ENCODE measurements at places on chromosomes 7 and 10.

GRCh38 chr10:98463976-98464754 lies 17.4 kb upstream of the HPS1 start:
- no peak for DNase-seq

DNA sequence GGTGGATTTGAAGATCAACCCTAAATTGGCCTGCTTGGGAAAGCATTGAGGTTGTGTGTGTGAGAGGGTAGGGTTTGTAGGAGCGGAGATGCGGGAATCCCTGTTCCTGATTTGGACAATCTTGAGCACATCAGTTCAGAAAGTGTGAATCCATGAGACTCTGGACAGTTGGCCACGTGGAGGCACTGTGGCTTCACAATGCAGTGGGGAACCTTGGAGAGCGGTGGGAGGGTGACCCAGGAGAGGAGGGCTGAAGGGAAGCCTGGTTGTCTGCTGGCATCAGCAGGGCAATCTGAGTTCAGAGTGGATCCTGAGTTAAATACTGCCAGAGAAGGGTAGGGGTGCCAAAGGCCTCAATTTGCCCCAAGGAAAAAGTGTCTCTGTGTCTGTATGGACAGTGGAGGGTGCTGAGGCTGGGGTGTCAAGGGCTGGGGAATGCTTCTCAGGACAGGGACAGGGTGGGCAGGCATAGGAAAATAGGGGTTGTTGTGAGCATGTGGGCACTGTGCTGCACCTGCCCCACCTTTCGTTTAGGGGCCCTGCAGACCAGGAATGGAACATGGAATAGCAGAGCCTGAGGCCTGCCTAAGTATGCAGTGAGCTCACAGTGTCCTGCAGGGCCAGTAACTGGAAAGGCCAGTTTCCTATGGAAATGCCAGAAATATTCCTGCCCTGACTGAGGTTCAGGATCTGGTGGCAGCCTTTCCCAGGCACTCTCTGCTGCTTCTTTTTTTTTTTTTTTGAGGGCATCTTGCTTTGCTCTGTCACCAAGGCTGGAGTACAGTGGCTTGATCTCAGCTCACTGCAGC lies 162.9 kb upstream of the PRSS58 start:
- no peak for DNase-seq

- DNase-seq: no peak
Measured at GRCh38 chr7:136665878-136666509, 202.5 kb upstream of the CHRM2 start.

- DNase-seq: no peak
Measured at GRCh38 chr7:111919631-111920179, 286.5 kb downstream of the DOCK4 start.

DNA sequence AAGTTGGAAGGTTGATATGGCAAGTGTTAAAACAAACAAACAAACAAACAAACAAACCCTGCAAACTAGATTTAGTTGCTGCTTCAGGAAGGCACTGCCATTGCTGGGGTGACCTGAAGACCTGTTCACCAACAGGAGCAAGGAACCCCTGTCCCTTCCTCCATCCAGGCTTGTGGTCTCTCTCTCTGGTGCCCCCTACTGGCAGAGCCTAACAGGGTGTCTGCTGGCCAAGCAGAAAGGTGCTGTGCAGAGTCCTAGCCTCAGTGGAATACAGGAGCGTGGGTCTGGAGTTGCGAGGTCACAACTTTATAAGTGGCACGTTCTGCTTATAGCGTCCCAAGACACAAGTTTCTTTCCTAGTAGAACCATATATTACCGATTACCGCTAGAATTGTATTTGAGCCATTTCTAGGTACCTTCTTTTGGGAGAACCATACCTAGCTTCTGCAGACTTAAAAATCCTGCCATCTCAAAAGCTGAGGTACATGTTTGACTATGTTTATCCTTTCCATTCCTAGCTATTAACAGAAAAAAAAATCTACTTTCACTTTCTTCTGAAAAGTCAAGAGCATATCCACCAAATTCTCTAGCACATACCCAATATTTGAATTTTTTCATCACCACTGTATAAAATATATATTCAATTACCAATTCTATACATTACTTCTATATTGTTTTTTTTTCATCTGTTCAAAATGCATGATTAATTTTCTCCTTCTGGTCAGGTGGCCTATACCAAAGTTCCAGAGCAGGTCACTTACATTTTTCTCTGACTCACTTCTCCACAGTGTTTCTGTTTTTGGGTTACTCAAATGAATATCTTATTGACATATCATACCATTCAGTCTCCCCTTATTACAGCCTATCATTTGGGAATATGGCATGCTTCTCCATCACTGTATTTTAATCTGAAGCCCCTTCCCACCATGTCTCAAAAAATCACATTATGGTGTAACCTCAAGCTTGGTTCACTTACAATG lies 29.1 kb upstream of the CALD1 start:
- DNase-seq: peak; percentile 41

GRCh38 chr7:151832138-151832537 lies 44.8 kb downstream of the PRKAG2 start:
- DNase-seq: no peak

- no peak for DNase-seq
Measured at GRCh38 chr7:19984231-19984632, 210.8 kb upstream of the TMEM196 start.

GRCh38 chr7:125746510-125746909 lies 816.9 kb upstream of the POT1 start:
- DNase-seq: no peak

- no peak for DNase-seq
Measured at GRCh38 chr7:8823486-8823885, 390.1 kb downstream of the NXPH1 start.

DNA sequence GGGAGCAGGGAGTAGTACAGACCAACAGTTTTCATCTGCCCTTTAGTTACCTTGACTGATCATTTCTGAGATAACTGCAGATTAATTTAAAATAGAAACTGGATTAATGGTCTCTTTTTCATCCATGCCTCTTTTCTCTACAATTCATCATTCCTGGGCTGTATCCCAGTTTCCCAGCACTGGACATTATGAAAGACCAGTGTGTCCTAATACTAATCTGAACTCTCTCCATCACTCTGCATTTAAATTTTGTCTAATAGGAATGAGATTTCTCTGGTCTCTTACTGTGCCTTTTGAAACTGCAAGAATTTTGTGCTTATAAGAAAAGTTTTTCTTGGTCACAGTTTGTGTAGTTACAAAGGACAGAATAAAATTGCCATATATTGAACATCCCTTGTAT lies 12.7 kb downstream of the PLEKHA8 start:
- no peak for DNase-seq

DNA sequence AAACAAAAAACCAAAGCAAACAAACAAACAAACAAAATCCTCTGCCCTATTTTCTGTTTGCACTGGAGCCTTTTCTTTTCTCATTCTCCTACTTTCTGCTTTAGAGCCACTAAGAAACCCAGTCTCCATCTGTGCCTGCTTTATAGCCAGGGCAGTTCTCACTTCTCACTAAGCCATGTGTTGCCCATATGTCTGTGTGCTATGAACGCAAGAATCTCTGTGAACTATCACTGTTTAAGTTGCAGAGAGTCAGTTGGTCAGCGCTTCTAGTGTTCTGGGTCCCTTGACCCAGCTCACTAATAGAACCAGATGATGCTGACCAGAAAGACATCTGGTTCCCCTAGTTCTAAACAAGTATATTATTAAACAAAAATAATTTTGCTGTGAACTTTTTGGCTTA lies 81.4 kb downstream of the FAM185A start:
- no peak for DNase-seq

GRCh38 chr10:124152139-124153022 lies 59.0 kb upstream of the CHST15 start:
- DNase-seq: no peak

GRCh38 chr10:130557181-130557845 lies 421.1 kb downstream of the GLRX3 start:
- DNase-seq: no peak

GRCh38 chr7:6271694-6272440 lies 557 bp downstream of the CYTH3 start:
- no peak for DNase-seq

GRCh38 chr7:57404343-57404966 lies 45.5 kb upstream of the ZNF716 start:
- DNase-seq: no peak

DNA sequence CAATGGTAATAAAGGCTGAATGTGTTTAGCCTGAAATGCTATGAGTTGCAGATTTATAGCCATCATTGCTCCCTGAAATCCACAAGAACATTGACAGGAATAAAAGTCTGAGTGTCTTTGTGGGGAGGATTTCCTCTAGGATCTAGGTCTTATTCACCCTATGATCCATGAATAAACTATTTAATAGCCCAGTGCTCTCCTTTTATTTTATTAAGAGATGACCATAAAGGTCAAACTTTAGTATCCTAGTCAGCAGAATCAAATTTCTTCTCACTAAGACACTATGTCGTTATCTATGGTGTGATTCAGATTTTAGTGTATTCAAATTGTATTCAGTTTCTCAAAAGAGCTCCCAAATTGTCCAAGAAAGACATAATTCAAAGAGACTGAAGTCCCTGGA lies 67.8 kb upstream of the AKR1E2 start:
- no peak for DNase-seq

DNA sequence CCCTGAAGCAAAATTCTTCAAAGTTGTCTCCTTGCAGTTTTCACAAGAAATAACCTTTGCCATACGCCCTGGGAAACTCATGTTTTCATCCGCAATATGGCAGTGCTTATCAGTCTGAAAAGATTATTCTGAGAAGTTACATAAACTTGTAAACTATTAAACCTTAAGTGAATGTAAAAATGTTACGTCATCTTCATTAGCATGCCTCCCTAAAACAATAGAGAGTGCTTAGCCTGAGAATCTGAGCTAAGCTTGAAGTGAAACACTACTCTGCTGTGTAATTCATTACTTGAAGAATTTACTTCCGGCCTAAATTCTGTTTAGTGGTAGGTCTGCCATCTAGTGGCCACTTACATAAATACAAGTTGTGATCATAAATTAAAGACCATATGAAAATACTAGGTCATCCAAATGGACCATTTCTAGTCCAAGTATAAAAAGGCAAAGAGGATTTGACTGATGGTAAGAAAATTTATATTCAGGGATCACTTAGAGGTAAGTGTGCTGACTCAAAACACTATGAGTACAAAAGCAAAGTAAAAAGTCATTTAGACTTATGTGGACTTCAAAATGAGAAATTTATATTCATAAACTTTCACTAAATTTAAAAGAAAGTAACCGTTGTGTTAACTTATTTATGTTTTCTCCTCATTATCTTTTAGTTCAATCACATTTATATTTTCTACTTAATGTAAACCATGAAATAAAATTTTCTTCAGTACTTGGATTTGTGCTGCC lies 745.1 kb upstream of the LRRTM3 start:
- no peak for DNase-seq

GRCh38 chr7:84477786-84478478 lies 283.3 kb upstream of the SEMA3A start:
- DNase-seq: no peak

Data from stimulated activated CD4-positive, alpha-beta T cell treated with anti-CD3 and anti-CD28 coated beads, Interleukin-2, amount 100 ng/mL, for 4 hours (primary cell).